Hematopoietic multipotent progenitor cell treated with erythropoietin and hydrocortisone succinate and interleukin-3 and kit ligand, for 8 days (in vitro differentiated cells): ENCODE measurements at places on chromosomes 6 and 20.

DNA sequence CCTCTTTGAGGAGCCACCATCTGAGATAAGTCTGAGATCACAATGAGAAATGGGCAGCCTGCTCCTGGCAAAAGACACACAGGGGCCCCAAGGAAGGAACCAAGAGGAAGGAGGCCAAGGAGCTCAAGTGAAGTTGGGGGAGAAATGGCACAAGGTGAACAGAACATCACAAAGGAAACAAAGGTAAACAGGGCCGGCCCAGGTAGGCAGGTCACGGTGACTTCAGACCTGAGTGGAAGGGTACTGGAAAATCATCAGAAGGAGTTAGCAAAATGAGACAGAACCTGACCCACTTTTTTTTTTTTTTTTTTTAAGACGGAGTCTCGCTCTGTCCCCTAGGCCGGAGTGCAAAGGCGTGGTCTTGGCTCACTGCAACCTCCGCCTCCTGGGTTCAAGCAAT, 11.3 kb downstream of the ZMYND8 start:
- DNase-seq, result no peak

- no peak for DNase-seq
These were observed 194.1 kb downstream of the RIMS1 start for GRCh38 chr6:72080260-72080941.

DNA sequence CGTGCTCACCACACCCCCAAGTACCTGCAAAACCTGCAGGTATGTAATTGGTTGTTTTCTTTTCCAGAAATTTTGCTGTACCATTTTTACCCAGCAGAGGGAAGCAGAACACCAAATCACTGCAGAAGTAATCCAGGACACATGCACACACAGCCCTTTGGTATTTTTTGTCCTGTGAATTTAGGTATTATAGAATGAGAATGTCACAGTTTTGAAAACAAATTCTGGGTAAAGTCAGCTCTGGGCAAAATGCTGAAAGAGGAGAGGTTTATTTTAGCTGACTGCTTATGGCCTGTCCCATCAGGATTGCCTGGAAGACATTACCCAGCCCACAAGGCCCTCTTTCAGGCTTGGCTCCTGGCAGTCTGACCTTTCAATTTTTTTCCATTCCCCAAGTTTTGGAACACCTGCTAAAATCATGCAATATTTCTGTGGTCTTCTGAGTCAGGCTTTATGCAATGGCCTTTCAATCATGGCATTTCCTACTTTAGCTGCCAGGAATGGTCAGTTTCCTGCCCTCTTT, 3.5 kb upstream of the EFHC1 start:
- peak; percentile 79 for DNase-seq

DNA sequence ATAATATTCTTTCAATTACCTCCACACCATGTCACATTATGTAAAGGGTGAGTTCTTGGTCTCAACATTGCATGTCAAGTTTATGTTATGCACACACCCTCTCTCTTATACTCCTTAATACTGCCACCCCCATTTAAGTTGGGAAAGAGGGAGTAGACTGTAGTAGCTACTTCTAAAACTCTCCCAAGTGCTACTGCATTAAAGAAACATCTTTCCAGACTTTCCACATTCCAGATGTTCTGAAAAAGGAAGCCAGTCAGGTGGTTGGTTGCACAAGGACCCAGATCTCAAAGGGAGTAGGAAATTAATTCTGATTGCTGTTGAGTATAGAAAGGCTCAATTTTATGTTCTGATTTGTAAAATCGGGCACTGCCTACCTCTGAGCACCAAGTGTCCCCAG, 419.5 kb downstream of the CD83 start:
- DNase-seq, result no peak

GRCh38 chr6:16659466-16660156, 101.6 kb downstream of the ATXN1 start:
- no peak for DNase-seq

- DNase-seq, result no peak
These were observed 310.4 kb downstream of the TFAP2B start for GRCh38 chr6:51129043-51129442.

DNA sequence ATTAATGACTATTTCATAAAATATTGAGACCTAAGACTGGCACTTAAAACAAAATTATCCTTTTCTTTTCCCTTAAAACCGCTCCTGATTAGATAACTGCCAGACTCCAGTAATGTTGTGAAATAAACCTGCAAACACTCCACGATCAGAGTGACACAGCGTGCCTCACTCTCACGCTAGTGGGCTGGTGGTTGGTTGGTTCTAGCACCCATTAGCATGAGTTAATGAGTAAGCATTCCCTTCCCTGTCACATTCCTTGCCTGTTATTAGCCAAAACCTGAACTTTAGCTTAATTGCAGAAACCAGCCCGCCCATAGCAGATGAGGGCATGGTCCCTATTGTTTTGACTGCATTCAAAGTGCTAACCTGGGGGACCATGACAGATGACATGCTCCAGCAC, 193.4 kb downstream of the CD83 start:
- DNase-seq, result no peak

- no peak for DNase-seq
These were observed 73.8 kb downstream of the SASH1 start for GRCh38 chr6:148416330-148416965.

DNA sequence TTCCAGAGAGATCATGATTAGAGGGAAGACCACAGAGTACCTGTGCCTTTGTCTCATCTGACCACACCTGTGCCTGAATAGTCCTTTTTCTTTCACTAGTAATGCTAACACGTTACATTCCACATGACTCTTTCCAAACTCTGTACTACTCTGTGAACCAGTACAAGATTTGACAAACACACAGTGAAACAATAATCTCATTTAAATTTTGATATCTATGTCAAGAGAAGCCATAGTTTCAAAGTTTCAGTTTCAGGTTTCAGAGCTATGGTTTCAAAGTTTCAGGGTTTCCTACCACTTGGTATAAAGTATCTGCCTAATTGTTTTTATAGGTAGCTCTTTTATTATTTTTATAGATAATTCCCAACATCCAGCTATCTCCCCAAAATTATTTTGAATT, 62.0 kb upstream of the PHACTR2 start:
- DNase-seq, result no peak

GRCh38 chr6:166300357-166300987, 7.7 kb downstream of the PRR18 start:
- DNase-seq, result no peak

DNA sequence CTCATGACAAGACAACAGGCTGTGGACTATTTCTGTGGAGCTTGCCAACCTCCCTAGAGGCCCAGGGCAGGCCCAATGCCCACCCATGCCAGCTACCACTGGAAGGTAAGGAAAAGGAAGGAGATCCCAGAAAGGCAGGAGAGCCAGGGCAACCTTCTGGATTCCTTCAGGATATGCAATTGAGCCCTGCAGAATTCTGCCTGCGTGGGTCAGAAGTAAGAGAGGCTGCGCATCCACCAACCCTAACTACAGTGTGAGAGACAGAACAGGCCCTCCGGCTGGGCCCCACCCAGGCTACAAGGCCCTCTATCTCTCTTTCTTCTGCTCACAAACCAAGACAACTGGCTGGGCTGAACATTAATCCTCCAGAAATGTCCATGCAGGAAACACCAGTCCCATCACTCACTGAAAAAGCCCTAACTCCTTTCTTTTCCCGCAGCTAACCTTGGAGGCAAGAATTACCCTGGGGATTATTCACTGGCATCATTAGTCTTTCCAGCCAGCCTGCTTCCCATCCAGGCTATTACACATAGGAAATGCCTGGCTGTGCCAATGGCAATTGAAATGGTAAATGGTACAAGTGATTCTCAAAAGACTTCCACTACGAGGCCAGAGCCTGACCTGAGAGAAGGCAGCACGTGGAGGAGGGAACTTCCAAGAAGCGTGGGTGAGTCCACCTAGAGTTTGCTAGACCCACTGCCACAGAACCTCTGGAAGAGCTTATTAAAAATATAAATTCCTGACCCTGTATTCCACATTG, 15.2 kb downstream of the MAP1LC3A start:
- DNase-seq, result no peak

DNA sequence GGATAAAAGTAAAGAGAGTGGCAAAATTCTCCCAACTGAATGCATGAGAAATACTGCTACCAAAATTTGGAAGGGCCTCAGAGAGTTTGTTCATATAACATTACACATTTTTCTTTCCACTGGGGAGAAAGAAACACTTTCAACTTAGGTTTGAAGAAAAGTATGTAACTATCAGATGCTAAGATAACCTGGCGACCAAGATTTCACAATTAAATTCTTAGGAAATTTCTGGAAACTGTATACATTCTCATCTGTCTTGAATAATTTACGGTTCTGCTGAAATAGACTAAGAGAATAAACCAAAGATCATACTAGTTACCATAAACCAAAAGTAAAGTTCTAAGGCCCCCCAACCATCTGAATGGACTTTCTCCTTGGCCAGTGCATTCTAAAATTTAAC, 413.0 kb upstream of the RUNX2 start:
- DNase-seq, result no peak

DNA sequence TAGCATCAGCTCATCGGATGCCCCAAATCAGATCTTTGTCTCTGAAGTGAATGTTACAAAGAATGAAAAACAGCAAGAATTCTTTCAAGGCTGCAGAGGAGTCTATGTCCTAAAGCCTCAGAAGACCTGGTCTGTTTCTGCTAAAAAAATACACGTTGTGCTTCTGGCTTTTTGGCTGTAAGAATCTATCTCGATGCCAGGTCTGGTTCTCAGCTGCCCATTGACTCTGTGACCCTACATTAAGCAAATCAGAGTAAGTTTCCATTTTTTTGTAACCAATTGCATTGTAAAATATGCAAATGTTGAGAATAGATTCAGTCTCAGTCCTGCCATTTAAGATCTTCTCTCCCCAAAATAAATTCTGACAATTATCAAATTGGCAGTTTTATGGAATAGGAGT, 705.4 kb downstream of the RFPL4B start:
- no peak for DNase-seq

GRCh38 chr6:44297063-44298038, 15.8 kb downstream of the AARS2 start:
- peak; percentile 16 for DNase-seq

DNA sequence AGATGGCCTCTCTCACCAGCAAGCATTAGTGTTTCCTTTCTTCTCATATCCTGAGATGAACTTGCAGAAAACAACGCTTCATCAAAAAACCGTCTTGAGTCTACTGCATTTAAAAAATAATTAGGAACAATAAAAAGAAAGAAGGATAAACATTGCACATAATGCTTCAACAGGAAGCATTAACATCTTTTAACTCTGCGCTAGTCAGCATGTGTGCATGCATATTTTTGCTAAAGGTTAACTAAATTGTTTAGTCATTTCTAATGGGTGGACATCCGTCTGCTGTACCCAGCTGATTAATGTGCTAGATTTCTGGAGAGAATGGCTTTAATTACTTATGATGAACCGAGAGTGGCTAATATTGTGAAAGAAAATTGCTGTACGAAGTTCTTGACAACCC, 349.3 kb downstream of the SOX4 start:
- no peak for DNase-seq

GRCh38 chr20:32045999-32046398, 6.0 kb upstream of the HCK start:
- DNase-seq, result no peak

GRCh38 chr6:112286010-112286409, 31.6 kb upstream of the LAMA4 start:
- DNase-seq, result peak; percentile 22

- DNase-seq, result no peak
These were observed 122.0 kb upstream of the NRSN1 start for GRCh38 chr6:24004062-24004461.

GRCh38 chr6:124674042-124674441, 288.2 kb upstream of the RNF217 start:
- no peak for DNase-seq

DNA sequence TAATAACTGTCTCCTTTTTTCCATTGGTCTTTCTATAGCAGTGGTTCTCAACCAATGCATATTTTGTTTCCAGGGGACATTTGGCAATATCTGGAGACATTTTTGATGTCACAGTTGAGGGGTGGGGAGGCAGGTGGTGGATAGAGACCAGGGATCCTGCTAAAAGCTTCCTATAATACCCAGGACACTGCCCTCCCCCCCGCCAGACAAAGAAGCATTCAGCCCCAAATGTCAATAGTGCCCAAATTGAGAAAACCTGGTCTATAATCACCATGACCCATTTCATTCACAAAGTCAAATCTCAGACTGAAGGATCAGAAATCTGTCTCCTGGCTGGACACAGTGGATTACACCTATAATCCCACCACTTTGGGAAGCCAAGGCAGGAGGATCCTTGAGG, 128.8 kb downstream of the BMP7 start:
- DNase-seq, result no peak

- DNase-seq, result no peak
These were observed 51.6 kb downstream of the MBOAT1 start for GRCh38 chr6:20160541-20161283.

DNA sequence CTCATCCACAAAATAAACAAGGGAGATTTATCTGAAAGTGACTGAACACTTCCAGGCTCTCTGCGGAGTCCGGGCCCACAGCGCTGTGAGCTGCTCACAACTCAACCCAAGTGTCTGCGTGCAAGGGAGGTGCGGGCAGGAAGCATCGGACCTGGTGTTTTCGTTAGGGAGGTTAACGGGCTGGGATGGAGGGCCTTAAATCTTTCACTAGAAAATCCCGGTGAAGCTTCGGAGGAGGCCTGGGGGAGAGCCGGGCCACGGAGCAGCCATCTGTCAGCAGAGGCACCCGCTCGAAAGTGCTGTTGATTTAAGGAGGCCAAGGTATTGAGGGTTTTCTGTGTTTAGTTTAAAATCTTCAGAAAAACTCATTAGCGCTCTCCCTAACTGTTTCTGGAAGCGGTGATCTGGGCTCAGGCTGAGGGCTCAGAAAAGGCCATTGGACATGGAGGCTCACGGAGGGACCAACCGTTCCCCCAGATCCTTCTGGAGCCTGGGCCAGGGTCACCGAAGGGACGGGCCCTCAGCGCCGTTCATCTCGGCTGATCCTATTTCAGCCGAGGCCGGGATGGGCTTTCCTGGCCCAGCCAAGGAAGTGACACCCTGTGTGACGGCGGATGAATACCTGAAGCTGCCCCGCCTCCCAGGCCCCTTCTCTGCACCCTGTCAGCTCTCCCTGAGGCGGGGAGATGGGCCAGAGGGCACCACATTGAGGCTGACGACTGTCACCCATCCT, 20.7 kb downstream of the GATA5 start:
- DNase-seq, result no peak

- DNase-seq, result no peak
These were observed 267.8 kb upstream of the ECI2 start for GRCh38 chr6:4403023-4403752.

GRCh38 chr20:61430228-61430624, 178.2 kb downstream of the CDH4 start:
- DNase-seq, result no peak

- peak; percentile 47 for DNase-seq
These were observed 7.0 kb downstream of the SOD2 start for GRCh38 chr6:159686040-159686439.

GRCh38 chr6:74250161-74250818, 554.3 kb downstream of the CD109 start:
- no peak for DNase-seq

DNA sequence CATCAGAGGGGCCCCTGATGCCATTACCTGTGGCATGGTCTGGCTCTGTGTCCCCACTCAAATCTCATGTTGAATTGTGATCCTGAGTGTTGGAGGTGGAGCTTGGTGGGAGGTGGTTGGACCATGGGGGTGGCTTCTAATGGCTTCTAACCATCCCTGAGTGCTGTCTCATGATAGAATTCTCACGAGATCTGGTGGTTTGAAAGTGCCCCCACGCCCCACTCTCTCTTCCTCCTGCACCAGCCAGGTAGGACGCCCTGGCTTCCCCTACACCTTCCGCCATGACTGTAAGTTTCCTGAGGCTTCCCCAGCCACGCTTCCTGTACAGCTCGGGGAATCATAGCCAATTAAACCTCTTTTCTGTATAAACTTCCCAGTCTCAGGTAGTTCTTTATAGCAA, 14.9 kb downstream of the BHLHE23 start:
- no peak for DNase-seq

- peak; percentile 97 for DNase-seq
These were observed 59.0 kb upstream of the FAM184A start for GRCh38 chr6:119137194-119138072.
